ENCODE measurements at places on chromosomes 6 and 20. TPM values are rescaled to one million over a fixed set of nuclear protein-coding genes. Genes with fewer than 3 reads are reported as not detected.

DNMT3B gene
- 4.2 TPM for total RNA-seq

F13A1 gene
- not detected for total RNA-seq

SLC17A3 gene
- 1.0 TPM for total RNA-seq

TDRD6 gene
- total RNA-seq: not detected

SDHAF4 gene
- total RNA-seq: 4.1 TPM

NRN1 gene
- 0.59 TPM for total RNA-seq

LST1 gene
- total RNA-seq: 0.36 TPM

NKX2-2 gene
- total RNA-seq: not detected

DEFB124 gene
- not detected for total RNA-seq

AHCY gene
- total RNA-seq: 316 TPM

RXRB gene
- 21.8 TPM for total RNA-seq

C20orf202 gene
- 0.22 TPM for total RNA-seq

AGER gene
- 1.3 TPM for total RNA-seq

TNXB gene
- total RNA-seq: 0.41 TPM

CALHM4 gene
- total RNA-seq: not detected

NNAT gene
- total RNA-seq: not detected

AIF1 gene
- total RNA-seq: not detected

LRRC73 gene
- 1.1 TPM for total RNA-seq

C4A gene
- 1.4 TPM for total RNA-seq

KHDC1L gene
- not detected for total RNA-seq

VSTM2L gene
- total RNA-seq: 16.6 TPM

TSHZ2 gene
- not detected for total RNA-seq

SIRPD gene
- not detected for total RNA-seq

POU5F1 gene
- total RNA-seq: 7.2 TPM

THBS2 gene
- not detected for total RNA-seq

HLA-DRB5 gene
- not detected for total RNA-seq

SPDEF gene
- 1.6 TPM for total RNA-seq

CRISP3 gene
- total RNA-seq: not detected

NMBR gene
- total RNA-seq: not detected

VWA7 gene
- 0.72 TPM for total RNA-seq

CD83 gene
- total RNA-seq: 1.6 TPM

ASCC3 gene
- 16.8 TPM for total RNA-seq

ANKRD6 gene
- 2.3 TPM for total RNA-seq

SCGN gene
- 0.12 TPM for total RNA-seq

ANKEF1 gene
- 6.0 TPM for total RNA-seq

ALDH8A1 gene
- total RNA-seq: 0.07 TPM

ASIP gene
- not detected for total RNA-seq

SLC16A10 gene
- total RNA-seq: 0.35 TPM

IMPG1 gene
- total RNA-seq: not detected

EDN1 gene
- total RNA-seq: 37.9 TPM

FBXO30 gene
- total RNA-seq: 4.4 TPM

TFAP2D gene
- not detected for total RNA-seq

PGC gene
- not detected for total RNA-seq

SNAI1 gene
- 12.0 TPM for total RNA-seq

BMP6 gene
- 20.7 TPM for total RNA-seq

CCN2 gene
- total RNA-seq: 155 TPM

GSTA1 gene
- not detected for total RNA-seq

CGA gene
- 0.23 TPM for total RNA-seq

ECI2 gene
- total RNA-seq: 51.2 TPM

TCF21 gene
- total RNA-seq: 0.09 TPM
